ENCODE measurements at places on chromosomes 13 and 19.

- no peak overlapping the region for H3K27ac ChIP-seq
- peaks cover 7% of the 10 kb centered on the region for H3K4me1 ChIP-seq
- DNase-seq = no peak
- peaks cover 14% of the 10 kb centered on the region for H3K36me3 ChIP-seq
- H3K27me3 ChIP-seq = no peaks in the 10 kb centered on the region
These were observed 66.7 kb downstream of the PEX11G start for GRCh38 chr19:7421941-7422744.

DNA sequence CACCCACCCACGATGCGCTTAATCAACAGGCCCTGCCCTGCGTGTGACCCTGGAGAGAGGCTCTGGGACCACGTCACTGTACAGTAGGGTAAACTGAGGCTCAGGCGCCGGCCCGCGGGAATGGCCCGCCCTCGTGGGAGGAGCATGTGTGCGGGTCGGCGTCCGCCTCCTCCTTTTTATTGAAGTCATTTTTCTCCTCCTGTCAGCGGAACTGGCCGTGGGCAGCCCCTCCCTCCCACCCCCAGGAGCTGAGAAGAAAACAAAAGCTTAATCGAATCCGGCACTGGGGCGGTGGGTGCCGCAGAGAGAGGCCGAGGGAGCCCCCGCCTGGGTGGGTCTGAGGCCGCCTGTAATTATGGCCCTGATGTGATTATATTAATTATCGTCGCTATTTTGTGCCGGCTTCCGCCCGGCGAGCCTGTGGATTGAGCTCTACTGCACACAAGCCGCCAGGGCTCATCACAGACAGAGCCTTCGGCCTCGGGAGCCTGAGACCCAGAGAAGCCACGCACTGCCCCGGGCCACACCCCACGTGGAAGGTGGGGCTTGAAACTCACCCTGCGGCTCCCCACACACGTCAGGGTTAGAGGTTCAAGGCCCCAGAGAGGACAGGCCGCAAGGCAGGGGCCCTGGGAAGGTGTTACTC lies 7.0 kb downstream of the C2CD4C start:
- no peak overlapping the region for H3K4me3 ChIP-seq
- no peak overlapping the region for H3K27ac ChIP-seq
- no peaks in the 10 kb centered on the region for H3K27me3 ChIP-seq
- no peak for DNase-seq

- H3K27me3 ChIP-seq = peaks cover 9% of the 10 kb centered on the region
- H3K27ac ChIP-seq = no peak overlapping the region
- no peaks in the 10 kb centered on the region for H3K4me1 ChIP-seq
- no peaks in the 10 kb centered on the region for H3K36me3 ChIP-seq
These were observed 16.9 kb upstream of the GTF2F2 start for GRCh38 chr13:45103449-45103848.

- no peaks in the 10 kb centered on the region for H3K27me3 ChIP-seq
- H3K4me1 ChIP-seq = peaks cover 83% of the 10 kb centered on the region
- DNase-seq = peak; percentile 95
- H3K27ac ChIP-seq = peak within 1 kb of the TSS; percentile 100
- H3K36me3 ChIP-seq = peaks cover 40% of the 10 kb centered on the region
These were observed at the start of gene NKG7 for GRCh38 chr19:51372649-51373504. NKG7 (minus strand) TSS chr19:51372654; CDS start chr19:51372535, 119 bp downstream.

DNA sequence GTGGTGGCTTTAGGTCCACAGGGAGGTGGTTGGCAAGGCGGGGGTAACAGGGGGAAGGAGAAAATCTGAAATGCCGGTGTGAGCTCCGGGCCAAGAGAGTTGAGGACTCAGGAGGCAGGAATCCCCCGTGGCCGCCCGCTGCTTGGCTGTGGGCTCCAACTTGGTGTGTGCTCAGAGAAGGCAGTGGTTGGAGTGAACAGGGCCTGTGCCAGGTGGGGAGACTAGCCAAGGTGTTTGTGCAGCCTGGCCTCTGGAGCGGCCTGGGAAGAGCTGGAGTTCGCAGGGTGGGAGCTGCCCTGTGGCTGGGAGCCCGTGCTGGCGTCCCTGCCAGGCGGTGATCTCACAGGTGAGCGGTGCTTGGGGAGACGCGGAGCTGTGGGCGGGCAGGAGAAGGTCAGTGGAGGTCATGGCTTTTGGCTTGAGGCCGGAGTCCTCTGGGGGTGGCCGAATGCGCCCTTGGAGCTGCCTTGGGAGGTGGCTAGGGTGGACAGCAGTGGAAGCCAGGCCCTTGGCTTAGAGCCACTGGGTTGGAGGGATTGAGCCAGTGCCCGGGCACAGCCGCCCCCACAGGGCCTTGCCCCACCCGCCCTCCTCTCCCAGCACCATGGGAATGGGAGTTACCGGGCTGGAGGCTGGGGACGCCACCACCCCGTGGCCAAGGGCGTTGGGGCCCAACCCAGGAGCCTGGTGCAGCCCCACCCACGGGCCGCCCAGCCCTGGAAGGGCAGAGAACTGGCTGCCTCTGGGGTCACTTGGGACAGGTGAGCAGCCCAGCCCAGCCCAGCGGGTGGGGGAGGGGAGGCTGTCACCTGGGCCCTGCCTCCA lies 7.1 kb upstream of the CIRBP start:
- no peaks in the 10 kb centered on the region for H3K27me3 ChIP-seq
- peak overlapping the region; percentile 97 for H3K4me3 ChIP-seq
- peaks cover 40% of the 10 kb centered on the region for H3K36me3 ChIP-seq
- DNase-seq = peak; percentile 55

DNA sequence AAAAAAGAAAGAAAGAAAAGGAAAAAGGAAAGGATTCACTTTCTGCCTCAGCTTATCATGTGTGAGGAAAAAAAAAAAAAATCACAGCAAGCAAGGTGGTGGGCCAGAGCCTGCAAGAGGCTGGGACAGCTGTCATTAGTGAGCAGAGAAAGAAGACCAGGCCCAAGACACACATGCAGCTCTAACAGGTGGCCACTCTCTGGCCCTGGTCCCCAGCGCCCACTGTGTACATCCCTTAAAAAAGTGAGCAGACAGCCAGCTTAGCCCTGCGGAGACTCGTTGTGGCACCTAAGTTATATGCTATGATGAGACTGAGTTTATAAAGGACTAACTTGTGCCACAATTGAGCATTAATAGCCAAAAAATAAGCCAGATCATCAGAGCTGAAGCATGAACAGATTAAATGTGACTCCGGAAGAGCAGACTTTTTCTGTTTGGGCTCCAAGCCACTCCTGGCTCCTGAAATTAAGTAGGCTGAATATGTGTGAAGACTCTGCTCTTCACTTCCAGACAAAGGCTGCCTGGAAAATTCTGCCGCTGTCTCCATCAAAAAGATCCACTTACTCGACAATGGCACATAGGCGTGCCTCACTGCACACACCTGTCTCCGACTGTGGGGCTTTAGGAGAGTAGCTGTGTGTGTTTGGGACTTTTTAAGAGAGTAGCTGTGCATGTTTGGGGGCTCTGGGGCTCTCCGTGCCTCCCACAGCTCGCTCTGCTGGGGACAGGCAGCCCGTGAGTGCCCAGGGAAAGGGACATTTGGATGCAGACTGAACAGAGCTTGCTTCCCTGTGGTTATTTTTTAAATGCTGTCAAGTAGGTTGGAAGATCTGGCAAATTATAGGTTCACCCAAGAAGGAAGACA lies 55.0 kb downstream of the LATS2 start:
- H3K4me1 ChIP-seq = peaks cover 14% of the 10 kb centered on the region
- no peak overlapping the region for H3K4me3 ChIP-seq
- DNase-seq = no peak
- peaks cover 2% of the 10 kb centered on the region for H3K36me3 ChIP-seq

- H3K27ac ChIP-seq = no peak overlapping the region
- H3K36me3 ChIP-seq = peaks cover 7% of the 10 kb centered on the region
- DNase-seq = no peak
- H3K27me3 ChIP-seq = peaks cover 13% of the 10 kb centered on the region
- no peak overlapping the region for H3K4me3 ChIP-seq
- H3K4me1 ChIP-seq = peaks cover 18% of the 10 kb centered on the region
These were observed 3.1 kb downstream of the AMH start for GRCh38 chr19:2252055-2252796.
